ENCODE measurements at places on chromosomes 5 and 9.

DNA sequence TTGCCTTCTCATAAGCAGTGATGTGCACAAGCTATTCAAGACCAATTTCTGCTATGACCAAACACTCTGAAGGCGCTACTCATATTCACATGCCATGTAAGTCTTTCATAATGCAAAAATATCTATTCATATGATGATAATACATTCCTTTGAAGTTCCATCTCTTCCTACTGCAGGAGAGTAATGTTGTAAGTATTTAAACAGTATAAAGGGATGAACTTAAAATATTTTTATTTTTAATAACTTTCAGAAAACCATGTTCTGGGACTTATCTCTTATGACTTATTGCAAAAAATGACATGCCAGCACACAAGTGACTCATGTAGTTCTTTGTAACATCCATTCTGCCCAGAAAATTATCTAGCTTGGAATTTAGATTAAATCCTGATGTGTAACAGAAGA lies 376.4 kb downstream of the KCTD16 start:
- no peak for DNase-seq

DNA sequence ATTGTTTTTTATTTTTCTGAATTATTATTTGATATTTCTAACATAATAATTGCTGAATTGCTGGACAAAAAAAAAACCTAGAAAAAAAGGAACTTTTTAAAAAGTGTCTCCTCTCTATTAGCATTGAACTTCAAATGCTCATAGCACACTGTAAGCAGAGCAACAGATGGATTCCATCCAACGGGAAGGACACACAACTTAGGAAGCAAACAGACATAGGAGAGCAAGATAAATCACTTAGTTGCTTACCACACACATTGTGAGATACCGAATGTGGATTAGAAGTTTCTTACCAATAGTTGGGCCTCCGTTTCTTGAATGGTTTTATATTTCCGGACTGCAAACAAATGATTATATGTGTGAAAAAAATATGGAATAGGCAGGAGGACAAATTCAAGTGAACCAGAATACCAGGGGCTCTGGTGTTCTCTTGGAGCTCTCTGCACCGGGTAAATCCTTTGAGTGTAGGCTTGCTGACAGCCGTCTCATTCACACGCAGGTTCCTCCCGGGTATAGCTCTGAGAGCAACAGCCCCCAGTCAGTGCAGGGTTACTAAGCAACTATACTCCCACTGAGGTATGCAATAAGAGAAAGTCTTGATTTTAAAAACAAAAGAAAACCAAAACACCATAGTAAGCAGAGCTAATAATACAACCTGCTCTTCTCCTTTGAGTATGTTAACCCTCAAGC lies 217.6 kb downstream of the TMEM167A start:
- DNase-seq = no peak

GRCh38 chr5:36407396-36407795 lies 105.7 kb upstream of the RANBP3L start:
- DNase-seq = no peak

DNA sequence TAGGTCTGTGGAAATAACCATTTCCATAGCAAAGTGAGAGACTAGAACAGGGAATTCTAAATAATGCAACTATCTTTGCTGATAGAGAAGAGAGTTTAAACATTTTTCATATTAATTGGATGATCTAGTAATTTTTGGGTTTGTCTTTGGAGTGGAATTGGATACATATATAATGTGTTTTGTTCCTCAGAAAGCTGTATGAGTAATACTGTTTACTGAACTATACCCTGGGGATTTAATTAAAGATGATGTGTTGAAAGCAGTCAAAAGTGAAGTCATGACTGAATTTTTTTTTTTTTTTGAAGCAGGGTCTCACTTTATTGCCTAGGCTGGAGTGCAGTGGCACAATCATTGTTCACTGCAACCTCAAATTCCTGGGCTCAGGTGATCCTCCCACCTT lies 17.9 kb downstream of the FER start:
- no peak for DNase-seq

- DNase-seq = no peak
These were observed 819.1 kb upstream of the GRAMD2B start for GRCh38 chr5:125604104-125604503.

- no peak for DNase-seq
These were observed 24.7 kb upstream of the RANBP6 start for GRCh38 chr9:6040077-6040476.

GRCh38 chr5:143497749-143498148 lies 94.3 kb upstream of the NR3C1 start:
- DNase-seq = no peak

GRCh38 chr5:140336388-140336787 lies 10.0 kb downstream of the HBEGF start:
- DNase-seq = no peak

DNA sequence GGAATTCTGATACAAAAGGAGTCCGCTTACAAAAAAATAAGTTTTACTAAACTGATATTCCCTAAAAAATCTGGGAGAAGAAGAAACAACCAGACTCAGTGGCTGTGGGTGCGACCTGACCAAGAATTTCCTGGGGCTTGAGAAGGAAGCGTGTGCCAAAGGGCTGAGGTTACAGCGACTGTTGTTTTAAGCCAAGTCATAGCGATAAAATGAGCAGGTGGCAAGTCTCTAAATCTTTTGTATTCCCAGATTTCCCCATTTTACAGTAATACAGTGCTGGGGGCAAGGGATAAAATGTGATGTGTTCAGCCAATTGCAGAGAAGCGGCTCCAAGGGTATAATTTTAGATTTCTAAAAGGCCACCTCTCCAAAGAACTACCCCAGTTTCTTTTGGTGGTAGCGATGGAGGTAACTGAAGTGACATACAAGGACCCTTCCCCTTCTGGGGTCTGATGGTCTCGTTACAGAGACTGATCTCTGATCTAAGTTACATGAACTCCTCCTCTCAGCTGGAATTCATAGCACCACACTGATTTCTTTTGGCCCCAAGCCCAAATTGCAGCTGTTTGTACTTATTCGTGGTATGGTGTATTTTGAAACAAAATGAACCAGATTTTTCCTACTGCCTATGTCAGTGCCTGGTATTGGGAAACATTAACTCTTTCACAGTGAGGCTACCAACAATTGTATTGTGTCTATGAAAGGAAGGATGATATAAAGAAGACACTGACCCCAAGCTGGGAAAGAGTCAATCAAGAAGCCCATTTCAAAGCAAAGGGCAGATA lies 41.6 kb downstream of the LPAR1 start:
- DNase-seq = no peak

DNA sequence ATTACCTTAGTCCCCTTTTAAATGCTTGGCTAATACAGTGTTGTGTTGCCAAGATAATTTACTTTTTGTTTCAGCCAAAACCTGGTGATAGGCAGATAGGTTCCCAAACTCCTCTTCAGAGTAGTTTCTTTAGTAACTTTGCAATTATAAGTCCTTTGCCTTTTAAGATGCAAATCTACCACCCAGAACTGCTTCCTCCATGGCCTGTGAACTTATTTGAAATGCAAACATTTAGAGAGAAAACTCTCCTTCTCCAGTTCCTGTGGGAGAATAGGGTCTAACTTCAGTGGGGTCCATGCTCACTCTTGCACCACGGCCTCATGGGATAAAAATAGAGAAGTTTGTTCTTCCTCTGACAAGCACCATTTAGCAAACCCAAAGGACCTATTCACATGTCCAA lies 1955.4 kb upstream of the CDH6 start:
- no peak for DNase-seq

DNA sequence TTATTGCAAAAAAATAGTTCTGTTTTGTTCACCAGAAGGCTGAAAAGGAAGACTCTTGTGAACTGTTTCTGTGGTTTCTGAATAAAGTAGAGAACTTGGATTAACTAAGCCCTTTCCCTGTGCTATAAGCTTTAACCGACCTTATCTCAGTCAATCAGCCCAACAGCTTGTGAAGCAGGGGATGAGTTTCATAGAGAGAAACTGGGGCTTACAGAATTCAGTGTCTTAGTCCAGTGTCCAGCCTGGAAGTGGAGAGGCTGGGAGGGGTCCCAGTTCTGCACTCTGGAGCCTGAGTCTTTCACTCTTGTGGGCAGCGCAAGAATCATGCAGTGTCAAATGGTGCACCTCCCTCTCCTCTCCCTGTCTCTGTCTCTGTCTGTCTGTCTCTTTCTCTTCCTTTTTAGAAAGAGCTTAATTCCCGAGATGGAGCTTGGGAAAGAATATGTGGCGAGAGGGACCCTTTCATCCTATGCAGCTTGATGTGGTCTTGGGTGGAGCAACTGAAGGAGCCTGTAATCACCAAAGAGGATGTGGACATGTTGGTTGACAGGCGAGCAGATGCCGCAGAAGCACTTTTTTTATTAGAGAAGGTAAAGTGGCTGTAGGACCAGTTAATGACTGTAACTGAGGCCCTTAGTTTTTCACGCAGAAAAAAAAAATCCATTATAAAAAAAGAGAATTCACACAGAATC lies 17.0 kb downstream of the PTPDC1 start:
- no peak for DNase-seq

GRCh38 chr5:157109744-157110143 lies 900 bp upstream of the HAVCR2 start:
- no peak for DNase-seq

- DNase-seq = no peak
These were observed at the start of gene PCDHA8 for GRCh38 chr5:140840978-140841962. PCDHA8 (plus strand) TSS chr5:140841187; CDS start chr5:140841322, 135 bp downstream.

DNA sequence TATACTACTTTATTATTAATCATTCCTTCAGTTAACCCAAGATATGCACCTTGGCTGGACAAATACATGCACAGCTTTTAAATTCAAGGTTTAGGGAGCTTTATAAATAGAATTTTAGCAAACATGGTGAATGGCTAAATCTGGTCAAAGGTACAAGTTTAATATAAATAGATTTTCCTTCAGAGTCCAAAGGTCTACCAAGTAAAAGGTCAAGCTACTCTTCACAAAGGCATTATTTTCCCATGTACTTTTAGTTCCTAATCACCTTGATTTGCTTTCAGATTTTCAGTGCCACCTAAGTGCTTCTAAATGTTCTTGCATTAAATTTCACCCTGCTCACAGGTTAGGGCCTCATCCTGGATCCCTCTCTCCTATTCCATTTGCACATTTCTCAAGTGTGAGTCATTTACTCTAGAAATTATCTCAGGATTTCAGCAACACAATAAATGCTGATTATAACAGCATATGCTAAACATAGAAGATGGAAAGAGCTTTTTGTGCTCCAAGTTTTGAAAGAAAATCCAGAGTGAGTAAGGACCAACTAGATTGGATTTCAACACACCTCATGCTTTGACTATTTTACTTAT lies 459.4 kb upstream of the ITGA1 start:
- no peak for DNase-seq

DNA sequence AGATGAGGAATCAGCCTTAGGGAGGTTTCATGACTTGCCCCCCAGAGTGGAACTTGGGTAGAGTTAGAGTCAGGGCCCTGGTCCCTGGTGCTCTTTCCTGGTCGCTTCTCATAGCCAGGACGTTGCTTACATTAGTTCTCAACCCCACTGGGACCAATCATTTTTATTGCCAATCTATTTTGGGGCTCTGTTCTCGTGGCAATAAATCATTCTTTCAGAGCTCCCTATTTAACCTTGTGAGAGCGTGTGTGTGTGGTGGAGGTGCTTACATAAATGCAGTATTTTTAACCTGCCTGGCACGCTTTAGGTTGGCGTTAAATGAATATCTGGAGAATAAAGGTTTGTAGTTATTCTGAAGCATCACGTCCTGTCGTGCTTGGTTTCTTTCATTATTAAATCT lies 4.1 kb downstream of the TRIO start:
- DNase-seq = no peak

DNA sequence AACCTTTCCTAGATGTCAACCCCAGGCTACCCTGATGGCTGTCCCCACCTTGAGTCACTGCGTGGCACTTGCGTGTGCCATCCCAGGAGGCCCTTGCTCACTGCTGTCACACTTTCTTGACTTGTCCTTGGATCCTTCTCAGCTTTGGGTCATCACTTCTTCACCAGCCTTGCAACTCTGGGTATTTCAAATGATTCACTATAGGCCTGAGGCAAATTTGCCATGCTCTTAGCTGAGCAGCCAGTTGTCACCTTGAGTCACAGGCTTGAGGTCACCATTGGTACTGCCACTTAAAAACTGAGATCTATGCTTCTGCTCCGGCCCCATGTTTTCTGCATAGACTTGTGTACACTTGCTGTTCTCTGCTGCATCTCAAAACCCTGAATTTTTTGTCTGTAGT lies 84.7 kb downstream of the BASP1 start:
- no peak for DNase-seq

DNA sequence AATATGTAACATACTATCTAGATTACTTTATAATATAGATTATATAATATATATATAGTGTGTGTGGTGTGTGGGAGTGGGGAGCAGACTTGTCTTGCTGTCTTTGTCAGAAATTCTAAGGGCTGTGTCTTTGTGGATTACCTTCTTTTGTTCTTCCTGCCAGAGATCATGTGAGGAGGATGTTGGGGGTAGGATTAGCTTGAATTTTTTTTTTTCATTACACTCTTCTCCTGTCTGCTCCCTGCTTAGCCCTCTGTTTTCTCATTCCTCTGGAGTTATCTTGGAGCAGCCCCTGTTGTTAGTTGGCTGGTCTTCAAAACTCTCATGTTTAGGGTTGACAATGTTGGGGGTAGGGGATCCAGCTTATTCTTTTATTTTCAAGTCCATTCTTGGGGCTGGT lies 21.0 kb upstream of the C9orf40 start:
- no peak for DNase-seq

DNA sequence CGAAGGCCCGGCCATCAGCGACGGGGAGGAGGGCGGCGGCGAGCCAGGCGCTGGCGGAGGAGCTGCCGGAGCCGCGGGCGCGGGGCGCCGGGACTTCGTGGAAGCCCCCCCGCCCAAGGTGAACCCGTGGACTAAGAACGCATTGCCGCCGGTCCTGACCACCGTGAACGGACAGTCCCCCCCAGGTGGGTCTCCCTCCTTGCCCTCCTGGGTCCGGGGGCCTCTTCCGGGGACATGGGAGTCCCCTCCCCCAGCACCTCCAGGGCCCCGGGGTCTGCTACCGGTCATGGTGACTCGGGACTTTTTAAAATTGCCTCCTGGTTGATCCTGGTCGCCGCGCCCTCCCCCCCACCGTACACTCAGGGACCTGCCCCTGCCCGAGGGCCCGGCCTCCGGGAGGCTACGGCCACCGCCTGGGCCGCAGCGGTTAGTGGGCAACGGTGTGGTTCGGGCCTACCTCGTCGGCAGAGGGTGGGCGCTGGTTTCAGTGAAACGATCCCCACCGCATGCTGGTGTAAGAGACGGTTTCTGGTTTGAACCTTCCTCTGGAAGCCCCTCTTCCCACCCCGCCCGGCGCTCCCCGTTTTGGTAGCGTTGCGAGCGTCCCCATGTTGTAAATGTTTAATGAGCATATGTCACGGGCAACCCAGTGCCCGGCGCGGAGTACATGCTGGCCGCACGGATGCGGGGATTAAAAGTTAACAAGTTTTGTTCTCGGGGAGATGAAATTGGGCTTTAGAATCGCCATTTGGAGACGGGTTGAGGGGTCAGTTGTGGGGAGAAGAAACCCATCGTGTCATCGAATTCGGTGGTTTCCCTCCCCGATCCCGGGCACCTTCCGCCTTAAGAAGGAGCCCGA lies 1.1 kb downstream of the LARP1 start:
- DNase-seq = peak; percentile 23

- no peak for DNase-seq
These were observed 54.1 kb downstream of the ABLIM3 start for GRCh38 chr5:149195337-149195887.
